ENCODE measurements at places on chromosomes 2 and 18.

DNA sequence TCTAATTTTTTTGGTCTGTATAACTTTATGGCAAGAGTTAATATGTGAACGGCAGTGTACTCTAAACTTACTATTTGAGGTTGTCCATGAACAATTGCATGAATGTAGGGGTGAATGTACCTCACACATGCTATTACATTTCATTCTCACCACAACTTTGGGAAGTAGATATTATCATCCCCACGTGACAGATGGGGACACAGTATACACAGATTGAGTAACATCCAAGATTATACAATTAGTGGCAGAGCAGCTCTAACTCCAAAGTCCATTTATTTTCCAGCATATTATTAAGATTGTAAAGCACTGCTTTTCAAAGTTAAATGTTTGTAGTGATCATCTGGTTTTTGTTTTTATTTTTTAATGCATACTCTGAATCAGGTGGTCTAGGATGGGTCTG, 622.1 kb upstream of the ZEB2 start:
- no peak for DNase-seq

DNA sequence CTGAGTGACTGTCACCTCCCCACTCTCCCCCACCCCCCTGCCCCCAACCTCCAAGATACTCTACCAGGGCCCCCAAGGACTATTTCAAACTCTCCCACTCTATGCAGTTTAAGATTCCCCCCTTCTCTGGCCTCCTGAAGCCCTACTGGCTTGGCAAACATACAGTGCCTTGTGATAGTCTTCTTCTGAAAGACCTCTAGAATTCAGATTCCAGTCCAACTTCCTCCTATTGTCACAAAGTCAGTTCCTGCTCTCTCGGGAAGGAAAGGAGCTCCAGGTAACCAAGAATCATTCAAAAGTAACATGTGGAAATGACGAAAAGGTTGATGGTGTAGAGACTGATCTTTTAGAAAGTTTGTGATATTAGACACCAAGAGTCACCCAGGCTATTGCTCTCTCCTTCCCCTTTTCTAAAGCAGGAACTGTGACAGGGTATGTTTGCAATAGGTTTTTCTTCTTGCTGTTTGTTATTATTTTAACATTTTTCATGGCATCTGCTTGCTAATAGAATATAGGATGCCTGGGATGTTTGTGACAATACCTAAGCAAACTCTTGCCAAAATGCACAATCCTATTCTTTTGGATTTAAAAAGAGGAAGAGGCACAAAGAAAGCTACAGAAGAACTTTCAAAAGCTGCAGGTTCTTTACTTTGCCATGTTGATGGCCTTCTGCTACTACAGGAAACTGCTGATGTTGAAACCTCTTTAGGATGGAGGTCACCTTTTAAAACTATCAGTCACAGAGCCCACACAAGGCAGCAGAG, 93.5 kb upstream of the MGAT4A start:
- DNase-seq, result no peak

GRCh38 chr2:180604077-180604476, 376.3 kb upstream of the UBE2E3 start:
- no peak for DNase-seq

GRCh38 chr2:171271386-171271785, 110.7 kb upstream of the TLK1 start:
- DNase-seq, result no peak

Measured in activated T-cell treated with anti-CD3 and anti-CD28 coated beads, Interleukin-2, amount 50 U/mL, for 48 hours (primary cell).